ENCODE measurements at places on chromosomes 12 and 14. TPM values are rescaled to one million over a fixed set of nuclear protein-coding genes. Genes with fewer than 3 reads are reported as not detected.

Gene CHURC1
- 93.8 TPM for total RNA-seq

Gene COPZ1
- total RNA-seq: 83.5 TPM

Gene FAM181A
- not detected for total RNA-seq

Gene RNU4-1
- total RNA-seq: not detected

Gene C12orf56
- 1.2 TPM for total RNA-seq

Gene PLEKHG7
- not detected for total RNA-seq

Gene PDZRN4
- 4.4 TPM for total RNA-seq

Gene IRAK4
- 79.4 TPM for total RNA-seq

Gene ENO2
- 15.4 TPM for total RNA-seq

Gene CD27
- 1.9 TPM for total RNA-seq

Gene SYCP3
- not detected for total RNA-seq

Gene PMCH
- total RNA-seq: not detected

Gene BEGAIN
- total RNA-seq: 2.8 TPM

Gene CHFR
- 34.8 TPM for total RNA-seq

Gene TSPAN8
- total RNA-seq: 20.5 TPM

Gene SLC7A7
- 3.8 TPM for total RNA-seq

Gene P2RX2
- not detected for total RNA-seq

Gene RBP5
- total RNA-seq: not detected

Data from suprapubic skin (tissue), 4 donors.